Posterior cingulate gyrus (tissue), 11 donors: ENCODE measurements at places on chromosomes 7 and 10.

- no peak for DNase-seq
These were observed 53.0 kb downstream of the TPK1 start for GRCh38 chr7:144782883-144783282.

GRCh38 chr10:970311-971149 lies 17.7 kb upstream of the GTPBP4 start:
- no peak for DNase-seq

- no peak for DNase-seq
These were observed 9.5 kb upstream of the TBX20 start for GRCh38 chr7:35263396-35263795.

DNA sequence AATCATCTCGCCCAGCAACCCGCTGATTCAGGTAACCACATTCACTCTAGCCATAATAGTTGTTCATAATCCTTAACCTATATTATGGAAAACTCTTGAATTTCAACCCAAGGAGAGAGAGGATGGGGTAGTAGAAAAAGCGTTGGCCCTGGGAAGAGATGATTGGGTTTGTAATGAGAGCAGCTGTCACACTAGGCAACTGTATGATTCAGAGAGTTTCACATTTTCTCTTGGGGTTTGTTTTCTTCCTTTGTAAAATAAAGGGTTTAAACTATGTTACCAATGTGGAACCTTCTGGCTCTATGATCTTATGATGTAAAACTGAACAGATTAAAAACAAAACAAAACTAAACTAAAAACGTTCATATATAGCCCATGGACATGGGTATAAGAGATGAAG lies 705.2 kb upstream of the IGFBP3 start:
- no peak for DNase-seq

DNA sequence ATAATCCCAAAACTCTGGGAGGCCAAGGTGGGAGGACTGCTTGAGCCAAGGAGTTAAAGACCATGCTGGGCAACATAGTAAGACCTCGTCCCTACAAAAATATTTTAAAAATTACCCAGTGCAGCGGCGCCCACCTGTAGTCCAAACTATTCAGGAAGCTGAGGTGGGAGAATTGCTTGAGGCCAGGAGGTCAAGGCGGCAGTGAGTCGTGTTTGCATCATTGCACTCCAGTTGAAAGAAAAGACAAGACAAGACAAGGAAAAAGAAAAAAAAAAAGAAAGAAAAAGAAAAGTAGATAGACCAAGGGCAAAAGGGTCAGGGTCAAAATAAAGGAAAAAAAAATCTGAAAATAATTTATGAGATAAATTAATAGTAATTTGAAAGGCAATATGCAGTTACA lies 5.8 kb downstream of the ANXA7 start:
- DNase-seq, result no peak

DNA sequence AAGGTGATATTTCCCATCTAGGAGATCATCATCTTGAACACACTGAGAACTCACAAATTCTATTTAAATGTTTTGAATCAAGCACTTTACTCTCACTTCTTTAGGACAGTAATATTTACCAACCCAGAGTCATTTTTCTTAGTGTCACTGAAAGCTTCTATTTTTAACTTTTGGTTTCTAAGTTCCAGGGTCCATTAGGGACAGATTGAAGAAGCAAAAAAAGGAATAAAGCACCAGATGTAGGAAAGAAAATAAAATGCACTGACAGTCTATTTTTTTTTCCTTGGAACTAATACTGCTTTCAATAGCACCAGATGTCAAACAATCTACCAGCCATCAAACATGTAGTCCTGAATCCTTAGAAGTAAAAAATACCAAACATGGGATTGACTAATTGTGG lies 526.7 kb upstream of the LRRN3 start:
- no peak for DNase-seq

DNA sequence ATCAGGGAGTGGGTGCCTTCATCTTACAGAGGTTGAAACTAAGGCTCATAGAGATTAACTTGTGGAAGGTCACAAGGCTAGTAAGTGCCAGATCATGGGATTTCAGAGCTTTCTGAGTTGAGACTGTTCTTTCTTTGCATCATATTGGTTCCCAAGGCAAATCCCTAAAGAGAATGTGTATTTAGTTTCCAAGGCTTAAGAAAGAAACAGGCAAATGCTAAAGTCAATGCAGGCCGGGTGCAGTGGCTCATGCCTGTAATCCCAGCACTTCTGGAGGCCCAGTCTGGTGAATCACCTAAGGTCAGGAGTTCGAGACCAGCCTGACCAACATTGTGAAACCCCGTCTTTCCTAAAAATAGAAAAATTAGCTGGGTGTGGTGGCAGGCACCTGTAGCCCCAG lies 19.8 kb downstream of the CDK1 start:
- no peak for DNase-seq

DNA sequence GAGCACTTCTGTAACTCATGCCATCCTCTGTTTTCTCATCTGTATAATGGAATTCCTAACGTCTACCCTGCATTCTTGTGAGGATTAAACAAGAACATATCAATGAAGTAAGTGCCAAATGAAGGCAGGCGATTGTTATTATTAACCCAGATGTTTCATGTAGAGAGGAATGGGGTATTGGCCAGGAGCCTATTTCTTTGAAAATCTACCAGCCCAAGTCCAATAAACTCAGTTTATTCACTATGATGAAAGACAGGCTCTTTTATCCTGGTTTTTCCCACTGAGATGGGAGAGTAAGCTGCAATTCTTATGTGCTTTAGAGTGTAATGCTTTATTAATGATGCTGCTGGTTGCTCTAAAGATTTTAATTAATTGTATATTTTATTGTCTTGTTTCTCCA lies 9.6 kb downstream of the CTTNBP2 start:
- DNase-seq, result no peak

DNA sequence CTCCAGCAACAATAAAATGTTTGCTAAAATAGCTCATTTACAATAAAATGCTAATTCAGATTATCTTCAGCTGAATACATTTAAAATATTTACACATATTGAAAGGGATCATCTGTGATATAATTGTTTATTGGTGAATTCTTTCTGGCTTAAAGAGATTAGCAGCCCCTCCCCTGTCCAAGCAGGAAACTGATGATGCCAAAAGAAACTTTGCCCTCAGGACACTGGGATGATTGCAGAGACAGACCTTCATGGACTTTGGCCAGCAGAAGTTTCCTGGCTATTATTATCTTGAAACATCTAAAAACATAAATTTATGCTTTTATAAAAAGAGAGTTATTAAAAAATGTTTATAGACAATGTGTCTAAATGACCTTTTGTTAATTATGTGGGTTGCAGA lies 764.9 kb upstream of the MBL2 start:
- DNase-seq, result no peak

DNA sequence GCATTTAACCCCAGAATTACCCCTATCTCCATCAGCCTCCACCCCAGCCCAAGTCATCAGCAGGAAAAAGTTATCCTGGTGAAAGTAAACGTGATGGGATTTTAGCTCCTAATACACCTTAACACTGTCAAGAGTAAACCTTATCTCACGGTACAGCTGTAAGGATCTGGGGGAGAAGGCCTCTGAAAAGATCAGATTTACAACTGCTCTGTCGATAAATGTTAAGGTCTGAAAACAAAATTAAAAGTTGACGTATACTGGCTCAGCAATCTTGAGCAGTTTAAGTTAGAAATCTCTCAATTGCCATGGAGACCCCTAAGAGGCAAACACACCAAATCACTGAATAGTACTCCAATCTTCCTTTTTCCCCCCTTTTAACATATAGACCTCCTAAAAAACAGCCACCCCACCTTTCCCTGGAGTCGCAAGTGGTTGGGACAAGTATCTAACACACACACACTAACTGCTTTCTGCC lies 6.1 kb downstream of the SKAP2 start:
- no peak for DNase-seq

DNA sequence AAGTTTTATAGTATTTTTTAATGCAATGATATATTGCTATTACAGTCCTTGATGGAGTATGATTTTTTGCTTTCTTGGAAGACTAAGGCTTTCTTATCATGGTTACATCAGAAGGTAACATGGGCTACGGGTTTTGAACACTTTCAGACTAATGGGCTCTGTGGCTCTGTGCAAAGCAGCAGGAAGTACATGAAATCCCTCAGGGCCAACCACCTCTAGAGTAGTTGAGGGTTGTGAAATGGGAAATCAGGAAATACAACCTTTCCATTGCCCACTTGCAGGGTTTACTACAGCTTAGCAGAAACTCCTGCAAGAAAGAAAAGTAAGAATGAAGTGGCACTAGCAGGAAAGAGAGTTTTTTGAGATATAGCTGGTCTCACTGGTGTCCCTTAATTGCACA lies 853.5 kb downstream of the KCNMA1 start:
- DNase-seq, result no peak

- no peak for DNase-seq
These were observed 135.9 kb downstream of the ABCA13 start for GRCh38 chr7:48307041-48307714.

GRCh38 chr10:71964098-71964742 lies at the start of gene CHST3:
CHST3 (plus strand) TSS chr10:71964395; CDS start chr10:72005843, 41,448 bp downstream.
- peak; percentile 93 for DNase-seq

- DNase-seq, result peak; percentile 83
These were observed 57.1 kb upstream of the RHOBTB1 start for GRCh38 chr10:61000769-61001730.

DNA sequence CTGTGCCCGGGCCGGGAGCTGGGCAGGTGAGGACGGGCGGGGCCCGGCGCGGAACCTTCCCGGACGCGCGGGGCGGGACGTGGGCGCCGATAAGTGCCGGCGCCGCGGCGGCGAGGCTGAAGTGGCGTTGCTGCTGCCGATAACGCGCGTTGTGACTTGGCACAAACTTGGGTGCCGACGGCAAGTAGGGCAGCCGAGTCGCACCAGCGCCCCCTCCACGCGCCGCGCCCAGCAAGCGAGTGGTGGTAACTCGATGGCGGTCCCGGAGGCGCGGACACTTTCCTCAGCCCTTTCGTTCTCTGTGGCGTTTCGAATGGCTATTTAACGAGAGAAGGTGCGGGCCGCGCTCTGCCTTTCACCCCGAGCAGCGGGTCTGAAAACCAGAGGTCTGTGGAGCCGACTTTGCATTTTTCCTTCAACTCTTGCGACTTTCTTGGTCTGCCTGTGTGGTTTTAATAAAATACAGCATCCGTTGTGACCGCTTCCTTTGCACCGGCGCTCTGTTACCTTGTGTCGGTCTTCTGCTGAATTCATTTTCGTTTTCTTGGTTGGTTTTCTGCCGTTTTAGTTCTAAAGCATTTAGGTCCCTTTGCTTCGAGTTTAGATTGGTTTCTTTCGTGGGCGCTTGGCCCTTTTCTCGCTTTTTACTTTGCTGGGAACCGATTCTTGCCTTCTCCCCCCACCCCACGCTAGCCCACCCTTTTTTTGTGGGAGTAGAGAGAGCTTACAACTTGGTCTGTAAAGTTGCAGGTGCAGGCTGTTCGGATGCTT lies 701 bp downstream of the STK17A start:
- peak; percentile 94 for DNase-seq

GRCh38 chr10:10178476-10178875 lies 839.2 kb upstream of the CELF2 start:
- no peak for DNase-seq

DNA sequence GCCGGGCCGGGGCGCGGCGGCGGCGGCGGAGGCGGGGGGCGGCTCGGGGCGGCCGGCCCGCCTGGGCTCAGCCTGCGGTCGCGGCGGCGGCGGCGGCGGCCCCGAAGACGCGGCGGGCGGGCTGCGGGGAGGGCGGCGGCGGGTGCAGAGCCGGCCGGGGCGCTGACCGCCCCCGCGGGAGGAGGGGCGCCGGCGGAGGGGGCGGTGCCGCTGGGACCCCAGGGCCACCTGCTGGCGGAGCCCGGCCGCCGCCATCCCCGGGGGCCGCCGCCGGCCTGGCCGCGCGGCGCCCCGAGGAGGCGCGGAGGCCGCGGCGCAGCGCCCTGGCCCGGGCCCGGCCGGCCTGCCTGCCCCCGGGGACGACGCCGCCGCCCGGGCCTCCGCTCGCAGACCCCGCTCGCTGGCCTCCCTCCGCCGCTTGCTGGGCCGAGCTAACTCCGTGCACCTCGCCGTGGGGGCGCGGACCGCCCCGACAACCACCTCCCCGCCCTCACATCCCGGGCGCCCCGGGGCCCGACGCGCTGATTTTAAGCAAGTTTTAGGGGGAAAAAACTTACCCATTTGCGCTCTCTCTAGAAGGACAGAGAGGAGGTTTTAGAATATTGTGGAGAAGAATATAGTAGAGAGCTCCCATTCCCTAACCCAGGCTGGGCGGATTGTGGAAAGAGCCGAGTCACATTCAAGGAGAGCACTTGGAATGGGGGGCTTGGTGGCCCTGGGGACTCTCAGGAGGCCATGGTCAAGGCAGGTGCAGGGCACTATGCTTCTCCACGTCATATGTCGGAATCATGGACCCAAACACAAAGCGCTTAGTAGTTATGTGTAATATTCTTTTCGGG lies at the start of gene BEND7:
BEND7 (minus strand) TSS at position 140 of the 839 bp plus-strand sequence. CDS start 481 bp downstream, outside the sequence.
- DNase-seq, result no peak

DNA sequence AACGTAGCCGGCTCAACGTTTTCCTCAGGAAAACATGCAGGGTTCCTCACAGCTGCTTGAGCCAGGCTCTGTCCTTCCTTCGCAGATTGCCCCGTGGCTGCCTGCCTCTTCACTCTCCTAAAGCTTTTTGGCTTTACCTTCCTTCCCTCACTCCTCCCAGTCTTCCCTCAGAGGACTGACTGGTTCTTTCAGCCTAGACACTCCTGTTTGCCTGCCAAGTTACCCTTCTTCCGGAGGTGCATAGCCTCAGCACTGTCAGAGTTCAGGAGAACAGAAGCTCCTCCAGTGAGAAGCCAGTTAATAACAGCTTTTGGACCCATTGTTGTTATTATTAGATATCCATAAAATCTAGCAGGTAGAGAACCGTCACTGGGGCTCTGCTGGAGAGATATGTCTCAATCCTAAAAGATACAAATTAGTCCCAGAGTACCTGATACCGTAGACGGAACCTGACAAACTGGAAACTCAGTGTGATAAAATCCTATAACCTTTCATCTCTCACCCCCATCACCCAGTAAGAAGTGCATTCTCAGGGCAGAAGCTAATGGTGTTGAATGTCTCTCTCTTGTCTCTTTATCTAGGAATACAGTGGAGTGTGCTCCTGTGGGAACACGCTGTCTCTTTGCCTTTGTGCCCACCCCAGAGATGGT lies 79.6 kb downstream of the SND1 start:
- no peak for DNase-seq

GRCh38 chr7:106767498-106768323 lies 97.4 kb upstream of the PIK3CG start:
- DNase-seq, result no peak

GRCh38 chr10:127345231-127345965 lies 149.0 kb upstream of the INSYN2A start:
- no peak for DNase-seq

- no peak for DNase-seq
These were observed 29.0 kb downstream of the KLHDC10 start for GRCh38 chr7:130099331-130099730.

- DNase-seq, result no peak
These were observed 2.6 kb downstream of the PSMG3 start for GRCh38 chr7:1567049-1567771.

GRCh38 chr10:47078393-47079203 lies 167.4 kb downstream of the PTPN20 start:
- DNase-seq, result no peak

DNA sequence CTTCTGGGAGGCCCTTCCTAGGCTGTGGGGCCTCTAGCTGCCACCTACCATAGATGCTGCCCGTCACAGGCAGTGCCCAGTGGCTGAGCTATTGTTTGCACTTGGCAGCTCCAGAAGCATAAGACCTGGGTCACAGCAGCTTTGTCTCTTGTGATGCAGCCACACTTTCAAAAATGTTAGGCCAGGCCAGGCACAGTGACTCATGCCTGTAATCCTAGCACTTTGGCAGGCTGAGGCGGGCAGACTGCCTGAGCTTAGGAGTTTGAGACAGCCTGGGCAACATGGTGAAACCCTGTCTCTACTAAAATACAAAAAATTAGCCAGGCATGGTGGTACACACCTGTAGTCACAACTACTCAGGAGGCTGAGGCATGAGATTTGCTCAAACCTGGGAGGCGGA lies 9.5 kb upstream of the KAZALD1 start:
- DNase-seq, result no peak
